ENCODE measurements at places on chromosomes 16 and 17.

DNA sequence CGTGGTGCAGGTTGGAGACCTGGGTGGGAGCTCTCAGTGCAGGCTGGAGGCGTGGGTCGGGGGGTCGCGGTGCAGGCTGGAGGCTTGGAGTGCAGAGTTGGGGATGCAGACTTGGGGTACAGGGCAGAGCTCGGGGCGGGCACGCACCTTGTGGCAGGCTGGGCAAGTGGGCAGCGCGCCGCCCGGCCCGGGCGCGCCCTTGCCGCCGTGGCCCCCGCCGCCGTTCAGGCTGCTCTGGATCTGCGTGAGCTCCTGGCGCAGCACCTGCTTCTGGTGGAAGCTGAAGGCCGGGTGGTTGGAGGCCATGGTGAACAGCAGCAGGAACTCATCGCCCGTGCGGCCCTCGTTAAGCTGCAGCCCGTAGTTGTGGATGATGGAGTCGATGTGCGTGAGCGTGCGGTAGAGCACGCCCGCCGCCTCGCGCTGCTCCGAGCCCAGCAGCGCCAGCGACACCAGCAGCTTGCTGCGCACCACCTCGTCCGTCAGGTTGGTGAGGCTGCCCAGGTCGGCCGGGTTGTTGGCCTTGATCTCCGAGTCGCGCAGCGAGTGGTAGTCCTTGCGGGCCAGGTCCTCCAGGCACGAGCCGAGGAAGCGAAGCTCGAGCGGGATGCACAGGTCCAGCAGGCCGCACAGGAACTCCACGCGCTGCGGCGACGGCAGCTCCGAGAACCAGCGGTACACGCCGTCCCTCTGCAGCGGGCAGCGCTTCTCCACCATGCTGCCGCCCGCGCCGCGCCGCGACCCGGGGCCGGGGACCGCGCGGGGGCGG lies 1.1 kb downstream of the ZCCHC14 start:
- DNase-seq = no peak

GRCh38 chr17:62641153-62641552 lies 13.7 kb downstream of the MRC2 start:
- DNase-seq = no peak

- no peak for DNase-seq
These were observed 4.8 kb downstream of the IGFALS start for GRCh38 chr16:1788708-1789100.

DNA sequence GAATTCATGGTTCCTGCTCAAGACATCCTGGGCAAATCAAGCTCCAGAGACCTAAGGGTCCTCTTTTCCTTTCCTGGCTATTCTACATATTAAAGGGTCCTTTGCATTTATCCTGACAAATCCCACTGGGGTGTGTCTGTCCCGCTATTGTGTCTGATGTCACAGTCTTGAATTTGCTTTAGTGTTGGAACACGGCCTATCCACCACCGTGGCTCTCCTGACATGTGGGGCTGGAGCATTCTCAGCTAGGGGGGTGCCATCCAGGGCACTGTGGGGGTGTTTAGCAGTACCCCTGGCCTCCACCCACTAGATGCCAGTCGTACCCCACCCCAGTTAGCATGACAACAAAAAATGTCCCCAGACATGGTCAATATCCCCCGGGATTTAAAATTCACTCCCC lies 92.9 kb downstream of the IRF8 start:
- DNase-seq = no peak

DNA sequence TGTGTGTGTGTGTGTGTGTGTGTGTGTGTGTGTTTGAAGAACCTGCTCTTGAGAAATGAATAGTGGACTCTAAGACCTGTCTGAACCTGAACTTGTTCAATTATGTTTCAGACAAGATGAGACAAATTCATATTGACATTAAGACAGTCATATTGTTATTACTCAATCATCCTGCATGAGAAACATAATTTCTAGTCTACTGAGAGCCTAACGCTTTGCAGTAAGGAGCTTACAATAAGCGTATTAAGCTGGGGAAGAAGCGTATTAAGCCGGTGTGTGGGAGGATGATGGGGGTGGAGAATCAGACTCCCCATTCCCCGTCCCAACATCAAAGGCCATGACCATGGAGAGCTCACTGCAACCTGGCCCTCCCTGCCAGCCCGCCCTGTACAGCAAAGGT lies 22.4 kb upstream of the MNT start:
- DNase-seq = no peak

DNA sequence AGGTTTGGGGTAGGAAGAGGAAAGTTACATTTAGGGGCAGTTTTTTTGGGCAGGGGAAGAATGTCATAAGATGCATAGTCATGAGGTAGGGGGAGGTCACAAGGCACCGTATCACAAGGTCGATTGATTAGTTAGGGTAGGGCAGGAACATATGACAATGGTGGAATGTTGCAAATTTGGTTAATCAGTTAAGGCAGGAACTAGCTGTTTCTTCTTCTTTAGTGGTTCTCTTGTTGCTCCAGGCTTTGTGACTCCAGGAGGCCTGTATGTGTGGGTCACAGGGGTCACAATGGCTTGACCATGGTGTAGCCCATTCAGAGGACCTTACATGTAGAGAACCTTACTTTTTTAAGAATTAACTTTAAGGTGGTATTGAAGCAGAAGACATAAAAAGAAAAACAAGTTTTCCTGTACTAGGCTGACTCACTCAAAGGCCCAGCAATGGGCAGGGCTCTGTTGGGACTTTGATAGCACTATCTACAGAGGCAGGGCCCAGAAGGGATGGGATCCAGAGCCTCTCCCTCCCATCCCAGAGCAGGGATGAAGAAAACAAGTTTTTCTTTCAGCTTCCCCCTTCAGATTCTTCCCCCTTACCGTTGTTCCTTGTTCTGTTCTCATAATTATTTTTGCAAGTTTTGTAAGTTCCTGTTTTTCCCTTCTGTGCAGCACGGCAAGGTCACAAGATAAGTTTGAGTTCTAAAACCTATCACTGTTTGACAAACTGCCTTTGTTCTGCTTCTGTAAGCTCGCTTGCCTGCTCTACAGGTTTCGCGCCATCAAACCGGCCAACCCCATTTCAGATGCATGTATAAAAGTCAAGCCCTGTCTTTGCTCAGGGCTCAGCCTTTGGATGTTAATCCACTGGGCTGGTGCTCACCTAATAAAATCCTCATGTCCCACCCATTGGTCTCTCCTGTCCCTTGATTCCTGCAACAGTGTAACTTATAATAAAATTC lies 45.8 kb upstream of the ATF7IP2 start:
- DNase-seq = no peak

GRCh38 chr16:46928811-46929210 lies 44.6 kb downstream of the GPT2 start:
- DNase-seq = no peak

All from NCI-H2081 treated with DMSO at 0.1 percent for 48 hours (cell line).